ENCODE measurements at places on chromosomes 12 and 14.

DNA sequence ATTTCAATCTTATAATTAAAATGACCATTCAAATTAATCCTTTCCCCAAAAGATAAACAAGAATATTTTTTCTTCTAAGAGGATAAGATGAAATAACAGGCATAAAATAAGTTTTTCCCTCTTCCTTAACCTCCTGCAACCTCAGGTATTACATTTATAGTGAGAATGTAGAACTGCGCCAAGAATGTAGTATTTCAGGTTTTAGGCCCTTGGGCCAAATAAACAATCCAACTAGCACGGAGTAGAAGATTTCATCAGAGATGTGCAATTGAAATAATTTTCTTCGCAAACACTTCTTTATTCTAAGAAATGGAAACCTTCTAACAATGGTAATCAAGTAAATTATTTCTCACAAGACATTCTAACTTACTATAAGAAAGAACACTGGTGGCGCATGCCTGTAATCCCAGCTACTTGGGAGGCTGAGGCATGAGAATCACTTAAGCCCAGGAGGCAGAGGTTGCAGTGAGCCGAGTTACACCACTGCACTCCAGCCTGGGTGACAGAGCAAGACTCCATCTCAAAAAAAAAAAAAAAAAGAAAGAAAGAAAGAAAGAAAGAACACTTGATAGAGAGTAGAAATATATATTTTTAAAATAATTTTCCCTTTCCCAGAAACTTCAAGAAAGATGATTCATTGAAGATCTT lies 100.8 kb downstream of the TAOK3 start:
- no peak for DNase-seq

- no peak for DNase-seq
Measured at GRCh38 chr14:86217523-86217922, 687.6 kb downstream of the FLRT2 start.

DNA sequence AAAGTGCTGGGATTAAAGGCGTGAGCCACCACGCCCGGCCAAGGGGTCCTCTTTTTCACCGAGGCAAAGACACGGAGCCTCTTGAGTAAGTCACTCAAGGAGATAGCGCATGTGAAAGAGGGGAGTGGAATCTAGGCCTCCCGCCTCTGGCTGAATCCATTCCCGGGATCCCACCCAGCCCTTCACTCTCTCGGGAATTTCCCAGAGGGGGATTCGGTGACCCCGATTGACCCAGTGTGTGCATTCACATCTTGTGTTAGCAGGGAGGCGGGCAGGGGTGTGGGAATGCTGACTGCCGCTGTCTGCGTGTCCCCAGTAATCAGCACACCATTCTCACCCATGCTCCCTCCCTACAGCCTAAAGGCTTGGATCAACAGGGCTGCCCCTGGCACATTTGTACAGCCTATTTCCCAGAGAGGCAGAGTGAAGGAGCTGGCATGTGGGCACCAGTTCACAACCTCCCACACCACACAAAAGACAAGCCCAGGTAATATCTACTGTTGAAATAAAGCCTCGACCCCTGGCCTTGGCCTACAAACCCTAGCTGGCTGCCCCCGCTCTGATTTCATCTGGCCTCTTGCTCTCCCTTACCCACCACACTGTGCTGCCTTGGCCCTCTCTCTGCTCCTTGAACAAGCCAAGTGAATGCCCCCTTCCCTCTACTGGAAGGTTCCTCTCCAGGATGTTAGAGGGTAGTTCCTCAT lies 1.3 kb upstream of the LTBP2 start:
- DNase-seq = no peak

DNA sequence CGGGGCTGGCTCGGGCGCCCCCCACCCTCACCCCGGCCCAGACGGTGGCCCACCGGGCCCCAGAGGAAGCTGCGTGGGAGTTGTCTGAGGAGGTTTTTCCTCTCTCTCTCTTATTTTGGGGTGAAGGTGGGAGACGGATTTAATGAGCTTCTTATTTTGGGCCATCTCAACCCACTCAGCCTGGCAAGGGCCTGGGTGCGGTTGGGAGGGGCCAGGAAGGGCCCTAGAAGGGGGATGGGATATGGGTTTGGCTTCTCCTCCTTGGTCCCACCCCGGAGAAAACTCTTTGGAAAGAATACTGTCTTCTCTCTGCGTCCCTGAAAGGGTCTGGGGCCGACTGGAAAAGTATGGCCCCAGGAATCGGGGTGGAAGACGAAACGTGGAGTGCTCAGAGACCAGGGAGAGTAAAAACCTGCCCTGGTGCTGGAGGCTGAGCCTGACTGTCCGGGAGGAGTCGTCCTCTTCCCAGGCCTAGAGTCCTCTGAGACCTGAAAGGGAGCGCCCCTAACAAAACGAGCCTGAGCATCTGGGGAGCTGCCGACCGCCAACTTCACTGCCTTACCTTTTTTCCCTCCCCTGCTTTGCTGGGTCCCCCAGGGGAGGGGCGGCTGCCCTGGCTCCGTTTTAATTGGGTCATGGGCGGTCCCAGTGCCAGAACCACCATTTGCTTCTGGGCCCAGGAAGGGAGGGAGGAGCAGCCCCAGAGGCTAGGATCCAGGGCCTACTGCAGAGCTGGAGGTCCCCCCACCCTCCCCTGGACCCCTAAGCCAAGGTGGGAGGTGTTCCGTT lies 1.6 kb downstream of the MMP14 start:
- DNase-seq = no peak

- no peak for DNase-seq
Measured at GRCh38 chr14:85572011-85572410, 42.1 kb downstream of the FLRT2 start.

DNA sequence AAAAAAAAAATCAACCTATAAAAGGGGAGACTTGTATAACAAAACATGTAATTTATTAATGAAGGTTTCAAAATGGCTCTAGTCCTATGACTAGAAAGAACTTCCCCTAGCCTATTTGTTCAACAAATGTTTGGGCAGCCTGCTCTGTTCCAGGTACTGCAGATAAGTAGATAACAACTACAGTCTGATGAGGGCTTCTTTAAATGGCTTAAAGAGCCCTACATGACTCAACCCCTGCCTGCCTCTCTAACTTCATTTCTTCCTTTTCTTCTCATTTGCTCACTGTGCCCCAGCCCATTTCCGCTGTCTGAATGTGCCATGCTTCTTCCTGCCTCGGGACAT lies 21.5 kb downstream of the ALDH6A1 start:
- no peak for DNase-seq

- DNase-seq = peak; percentile 44
Measured at GRCh38 chr14:92728759-92729364, 19.6 kb downstream of the LGMN start.

- DNase-seq = no peak
Measured at GRCh38 chr12:68905733-68906132, 27.2 kb downstream of the CPM start.

GRCh38 chr12:113755098-113755497 lies 211.0 kb downstream of the RBM19 start:
- DNase-seq = no peak

- DNase-seq = no peak
Measured at GRCh38 chr14:102666635-102667034, 74.2 kb downstream of the RCOR1 start.

DNA sequence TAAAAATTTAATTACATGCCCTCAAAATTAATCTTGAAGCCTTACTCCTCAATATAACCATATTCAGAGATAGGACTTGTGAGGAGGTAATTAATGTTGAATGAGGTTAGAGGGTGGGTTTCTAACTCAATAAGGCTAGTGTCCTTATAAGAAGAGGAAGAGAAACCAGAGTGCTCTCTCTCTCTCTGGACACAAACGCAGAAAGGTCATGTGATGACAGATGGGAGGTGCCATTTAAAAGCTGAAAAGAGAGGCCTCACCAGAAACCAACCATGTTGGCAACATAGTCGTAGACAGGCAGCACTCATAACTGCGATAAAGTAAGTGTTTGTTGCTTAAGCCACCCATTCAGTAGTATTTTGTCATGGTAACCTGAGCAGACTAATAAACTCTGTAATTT lies 378.5 kb upstream of the LMO3 start:
- no peak for DNase-seq

- no peak for DNase-seq
Measured at GRCh38 chr12:101795786-101796185, 35.0 kb downstream of the GNPTAB start.

- no peak for DNase-seq
Measured at GRCh38 chr14:91129261-91129660, 15.4 kb downstream of the DGLUCY start.

DNA sequence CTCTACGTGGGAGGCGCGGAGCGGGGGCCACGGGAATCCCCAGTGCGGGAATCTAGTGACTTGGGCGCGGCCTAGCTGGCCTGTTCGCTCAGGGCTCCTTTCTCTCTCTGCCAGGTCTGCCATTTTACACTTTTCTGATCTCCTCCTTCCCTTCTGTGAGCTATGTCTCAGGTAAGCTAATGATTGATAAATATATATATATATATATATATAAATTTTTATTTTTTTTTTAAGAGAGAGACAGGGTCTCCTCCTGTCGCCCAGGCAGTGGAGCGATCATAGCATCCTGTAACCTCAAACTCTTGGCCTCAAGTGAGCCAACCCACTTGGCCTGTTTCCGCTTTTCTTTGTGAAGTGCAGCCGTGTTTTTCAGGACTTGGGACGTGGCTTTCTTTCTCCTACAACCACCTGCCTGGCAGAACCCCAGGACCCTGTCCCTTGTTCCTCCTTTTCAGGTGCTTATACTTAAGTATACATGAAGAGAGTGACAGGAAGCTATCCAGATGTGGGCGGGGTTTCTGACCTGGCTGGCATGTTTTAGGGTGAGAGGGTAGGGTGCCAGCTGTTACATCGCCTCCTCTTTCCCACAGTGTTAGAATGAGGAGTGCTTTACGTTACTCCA lies 547 bp downstream of the ZNF140 start:
- DNase-seq = peak; percentile 47

DNA sequence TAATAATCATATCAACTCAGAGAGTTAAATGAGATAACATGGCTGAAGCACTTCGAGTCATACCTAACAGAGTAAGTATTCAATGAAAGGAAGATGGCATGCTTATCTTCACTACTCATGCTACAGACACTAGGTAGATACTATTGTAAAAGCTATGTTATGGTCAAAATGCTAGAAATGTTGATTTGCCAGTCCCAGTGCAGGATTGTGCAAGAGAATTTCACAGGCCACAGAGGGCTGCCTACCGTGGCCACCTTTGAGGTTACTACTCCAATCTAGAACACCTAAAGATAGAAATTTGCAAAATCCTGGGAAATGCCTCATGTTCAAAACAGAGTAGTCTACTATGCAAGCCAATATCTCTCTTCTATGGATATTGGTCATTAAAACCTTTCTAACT lies 75.3 kb upstream of the PLEKHG7 start:
- DNase-seq = no peak

DNA sequence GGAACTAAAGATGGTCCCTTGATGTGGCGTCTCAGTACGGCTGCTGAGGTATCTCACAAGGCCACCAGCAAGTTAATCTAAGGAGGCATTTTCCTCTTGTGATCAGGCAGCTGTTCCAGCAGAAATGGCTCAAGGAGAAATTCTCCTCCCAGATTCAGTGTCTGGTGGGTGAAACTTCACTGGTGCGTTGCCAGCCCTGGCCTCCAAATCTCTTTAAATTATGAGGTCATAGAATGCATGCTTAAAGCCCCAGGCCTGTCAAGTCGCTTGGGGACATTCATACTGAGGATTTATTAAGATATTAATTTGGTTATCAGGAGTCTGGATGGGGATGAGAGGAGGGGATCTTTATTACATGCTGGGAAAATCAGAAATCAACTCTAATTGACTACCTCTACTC lies 72.9 kb downstream of the PPP2R5C start:
- no peak for DNase-seq

- no peak for DNase-seq
Measured at GRCh38 chr12:120262852-120263747, 2.4 kb downstream of the PXN start.

GRCh38 chr12:78095623-78096022 lies 264.9 kb downstream of the NAV3 start:
- DNase-seq = no peak

GRCh38 chr14:106883218-106883692 lies 1356.9 kb downstream of the TMEM121 start:
- peak; percentile 61 for DNase-seq

- DNase-seq = no peak
Measured at GRCh38 chr12:31768046-31768445, 39.2 kb upstream of the AMN1 start.

DNA sequence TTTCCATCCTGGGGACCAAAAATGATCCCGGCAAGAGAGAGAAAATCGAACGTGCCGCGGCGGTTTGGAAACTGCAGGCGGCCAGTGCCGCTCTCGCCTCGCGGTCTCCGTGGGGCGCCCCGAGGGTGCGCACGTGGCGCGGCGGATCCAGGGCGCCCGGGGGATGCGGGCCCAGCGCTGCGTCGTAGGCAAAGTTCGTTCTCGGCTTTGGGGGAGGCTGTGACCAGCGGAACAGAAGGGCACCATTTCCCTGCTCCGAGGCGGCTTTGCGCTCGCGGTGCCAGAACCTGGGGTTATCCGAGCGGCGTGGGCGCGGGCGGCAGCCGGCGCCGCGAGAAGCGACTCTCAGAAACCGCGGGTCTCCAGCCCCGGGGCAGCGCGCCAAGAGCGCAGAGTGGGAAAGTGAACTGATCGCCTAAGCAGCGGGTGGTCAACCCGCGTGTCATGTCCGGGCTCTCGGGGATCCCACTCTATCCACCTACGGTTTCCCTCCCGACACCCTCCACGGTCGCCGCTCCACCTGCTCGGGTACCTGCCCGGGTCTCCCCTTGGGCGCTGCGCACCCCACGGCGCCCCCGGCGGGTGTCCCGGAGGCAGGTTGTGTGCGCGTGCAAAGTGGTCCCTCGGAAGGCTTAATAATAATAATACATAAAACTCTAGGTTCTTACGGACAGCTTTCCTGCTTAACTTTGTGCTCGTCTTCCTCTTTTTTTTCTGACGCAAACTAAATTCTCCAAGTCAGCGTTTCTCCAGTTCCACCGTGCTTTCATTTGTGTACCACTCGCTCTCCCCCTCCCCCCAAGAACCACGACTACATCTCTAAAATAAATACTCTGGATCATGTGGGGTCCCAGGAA lies 1.2 kb downstream of the ESRRB start:
- DNase-seq = no peak

- DNase-seq = no peak
Measured at GRCh38 chr14:28831126-28831525, 64.5 kb downstream of the FOXG1 start.

- no peak for DNase-seq
Measured at GRCh38 chr14:73824127-73824526, 27.5 kb upstream of the PTGR2 start.

- no peak for DNase-seq
Measured at GRCh38 chr14:96917442-96917963, 120.3 kb downstream of the VRK1 start.

DNA sequence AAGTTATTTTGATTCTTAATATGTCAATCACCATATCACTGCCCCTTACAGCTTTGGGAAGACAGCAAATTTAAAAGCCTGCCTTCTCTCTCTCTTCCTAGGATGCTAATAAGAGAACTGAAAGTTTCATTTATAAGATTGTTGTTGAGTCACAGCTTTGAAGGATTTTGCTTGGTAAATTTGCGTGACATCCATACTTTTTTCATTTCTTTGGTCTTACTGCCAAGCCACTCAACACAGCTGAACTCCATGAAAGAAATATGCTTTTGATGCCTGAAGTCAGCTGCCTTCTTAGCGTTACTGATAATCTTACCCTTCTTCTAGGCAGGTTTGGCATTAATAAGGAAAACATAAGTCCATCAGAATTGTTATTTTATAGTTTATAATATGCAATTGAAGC lies 155.0 kb downstream of the CRADD start:
- DNase-seq = no peak

GRCh38 chr12:64666054-64666914 lies 56.0 kb downstream of the RASSF3 start:
- no peak for DNase-seq

- DNase-seq = no peak
Measured at GRCh38 chr12:24039113-24039525, 89.6 kb upstream of the SOX5 start.

All from B cell (primary cell).